ENCODE measurements at places on chromosomes 1 and 21.

GRCh38 chr1:1259119-1259488, 12.6 kb upstream of the C1QTNF12 start:
- DNase-seq: no peak

GRCh38 chr1:37605806-37606474, 10.2 kb upstream of the GNL2 start:
- DNase-seq: no peak

DNA sequence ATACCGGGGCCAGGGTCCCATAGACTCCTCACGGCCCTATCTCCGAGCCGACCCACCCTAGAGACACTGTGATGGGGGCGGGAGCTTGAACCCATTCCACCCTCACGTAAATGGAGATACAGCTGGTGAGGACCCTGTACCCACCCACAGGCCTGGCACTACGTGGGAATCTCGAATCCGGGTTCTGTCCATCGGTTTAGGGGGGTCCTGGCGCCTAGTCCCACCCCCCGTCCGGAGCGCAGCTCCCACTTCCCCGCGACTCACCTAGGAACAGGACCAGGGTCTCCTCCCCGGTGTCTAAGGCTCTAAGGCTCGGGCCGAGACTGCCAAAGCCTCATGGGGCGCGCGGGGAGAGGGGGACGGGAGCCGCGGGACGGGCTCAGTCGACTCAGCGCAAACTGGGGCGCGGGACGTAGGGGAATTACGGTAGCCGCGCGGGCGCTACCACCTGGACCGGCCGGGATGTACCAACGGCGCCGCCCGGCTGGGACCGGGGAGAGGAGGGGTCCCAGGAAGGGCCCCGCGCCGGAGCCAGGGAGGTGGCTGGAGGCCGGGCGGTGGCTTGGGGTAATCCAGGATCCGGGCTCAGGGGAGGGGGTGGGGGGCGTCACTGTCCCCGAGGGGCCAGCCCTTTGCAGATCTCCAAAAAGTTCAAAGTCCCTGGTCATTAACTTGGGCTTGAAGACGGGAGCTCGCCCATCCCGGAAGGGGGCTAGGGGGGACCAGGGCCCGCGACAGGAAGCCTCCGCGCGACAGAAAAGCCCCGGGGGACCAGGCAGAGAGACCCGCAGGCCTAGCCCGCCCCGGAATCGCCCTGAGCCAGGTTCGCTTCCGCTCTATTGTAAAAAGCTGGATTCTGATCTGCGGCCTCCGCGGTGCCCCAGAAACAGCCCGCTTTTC, 1.0 kb downstream of the PLEKHG5 start:
- no peak for DNase-seq

DNA sequence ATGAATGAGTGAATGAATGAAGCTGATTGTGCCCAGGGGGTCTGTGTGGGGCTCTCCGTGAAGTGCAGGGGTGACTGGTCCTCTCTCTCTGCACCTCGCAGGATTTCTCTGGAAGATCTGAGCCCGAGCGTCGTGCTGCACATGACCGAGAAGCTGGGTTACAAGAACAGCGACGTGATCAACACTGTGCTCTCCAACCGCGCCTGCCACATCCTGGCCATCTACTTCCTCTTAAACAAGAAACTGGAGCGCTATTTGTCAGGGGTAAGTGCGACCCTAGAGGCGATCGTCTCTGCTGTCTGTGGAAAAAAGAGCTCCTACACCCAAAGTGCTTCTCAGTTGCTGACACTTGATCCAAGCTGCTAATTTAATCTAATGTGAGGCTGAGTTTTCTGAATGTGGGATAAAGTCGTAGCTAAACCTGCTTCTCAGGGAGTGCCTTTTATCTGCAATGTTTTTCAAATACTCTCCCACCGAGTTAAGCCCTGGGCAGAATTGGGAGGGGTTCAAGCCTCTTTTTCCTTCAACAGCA, 101.7 kb downstream of the HUNK start:
- DNase-seq: no peak

DNA sequence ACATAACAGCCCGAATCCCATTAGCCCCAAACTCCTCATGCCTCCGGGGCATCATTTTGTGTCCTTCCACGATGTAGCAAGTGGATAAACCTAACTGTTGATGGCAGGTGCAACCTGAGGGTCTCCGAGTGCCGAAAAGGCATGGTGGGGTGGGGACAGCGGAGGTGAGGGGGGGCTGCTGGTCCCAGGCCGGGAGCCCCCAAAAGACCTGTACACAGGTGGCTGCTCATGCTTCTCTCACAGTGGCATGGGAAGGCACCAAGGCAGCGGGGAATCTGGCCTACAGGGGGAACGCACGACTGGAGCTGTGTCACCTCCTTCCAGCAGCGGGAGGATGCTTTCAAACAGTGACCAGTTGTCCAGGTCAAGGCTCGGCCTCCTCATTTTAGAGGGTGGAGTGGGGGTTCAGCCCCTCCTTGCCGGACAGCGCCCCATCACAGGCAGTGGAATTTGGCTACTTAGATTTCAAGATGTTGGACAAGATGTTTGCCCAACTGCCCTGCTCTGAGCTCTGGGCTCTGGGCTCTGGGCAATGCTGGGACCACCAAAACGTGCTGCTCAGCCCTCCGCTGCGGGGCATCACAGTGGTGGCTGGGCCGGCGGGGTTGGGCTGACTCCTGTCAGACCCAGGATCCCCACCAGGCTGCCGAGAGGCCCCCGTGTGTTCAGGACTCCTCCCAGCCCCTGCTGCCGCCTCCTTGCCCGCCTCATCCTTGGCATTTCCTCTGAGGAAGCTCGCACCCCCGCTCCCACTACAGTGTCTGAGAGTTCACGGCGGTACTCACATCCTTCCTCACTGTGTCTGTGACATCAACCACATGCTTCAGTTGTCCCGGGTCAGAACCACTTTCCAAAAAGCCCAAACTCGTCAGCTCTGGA, 7.6 kb downstream of the DNMT3L start:
- no peak for DNase-seq

DNA sequence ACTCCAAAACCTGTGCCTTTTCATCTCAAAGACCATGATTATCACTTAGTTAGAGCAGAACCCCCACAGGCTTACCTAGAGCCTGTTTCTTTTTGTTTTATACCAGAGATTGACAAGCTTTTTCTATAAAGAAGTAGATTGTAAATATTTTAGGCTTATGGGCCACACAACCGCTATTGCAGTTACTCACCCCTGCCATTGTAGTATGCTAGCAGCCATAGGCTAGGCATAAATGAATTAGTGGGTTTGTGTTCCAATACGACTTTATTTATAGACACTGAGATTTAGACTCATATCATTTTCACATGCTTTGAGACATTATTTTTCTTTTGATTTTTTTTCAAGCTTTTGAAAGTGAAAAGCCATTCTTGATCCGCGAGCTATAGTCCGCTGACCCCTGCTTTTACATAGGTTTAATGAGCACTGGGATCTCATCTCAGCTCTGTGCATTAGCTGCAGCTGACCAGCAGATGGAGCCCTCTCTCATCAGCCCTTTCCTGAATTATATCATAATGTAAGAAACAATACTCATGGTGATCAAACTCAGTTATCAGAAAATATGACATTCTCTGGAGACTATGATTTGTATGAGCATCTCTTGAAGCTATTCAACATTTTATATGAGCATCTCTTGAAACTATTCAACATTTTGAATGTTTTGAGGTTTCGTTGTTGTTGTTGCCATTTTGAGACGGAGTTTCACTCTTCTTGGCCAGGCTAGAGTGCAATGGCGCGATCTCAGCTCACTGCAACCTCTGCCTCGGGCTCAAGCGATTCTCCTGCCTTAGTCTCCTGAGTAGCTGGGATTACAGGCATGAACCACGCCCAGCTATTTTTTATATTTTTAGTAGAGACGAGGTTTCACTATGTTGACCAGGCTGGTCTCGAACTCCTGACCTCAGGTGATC, 111.9 kb upstream of the L1TD1 start:
- DNase-seq: no peak

DNA sequence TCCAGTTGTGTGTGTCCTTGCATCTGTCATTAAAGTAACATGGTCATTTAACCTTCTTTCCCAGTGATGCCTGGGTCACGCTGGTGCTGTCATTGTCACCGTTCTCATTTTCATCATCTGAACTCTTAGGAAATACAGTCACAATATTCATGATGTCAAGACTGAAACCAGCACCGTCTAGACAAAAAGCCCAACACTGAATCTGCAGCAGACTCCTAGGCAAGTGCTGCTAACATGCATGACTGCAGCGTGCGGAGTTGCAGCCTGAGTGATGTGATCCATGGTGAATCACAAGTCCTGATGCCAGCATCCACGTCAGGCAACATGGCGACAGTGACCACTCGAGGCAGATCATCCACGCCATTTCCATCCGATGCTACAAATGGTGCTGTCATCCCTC, 37.6 kb downstream of the MRPL37 start:
- no peak for DNase-seq

- DNase-seq: no peak
These were observed 5.3 kb upstream of the MIB2 start for GRCh38 chr1:1609822-1610485.

GRCh38 chr1:121444096-121444495, 259.3 kb downstream of the SRGAP2C start:
- DNase-seq: no peak

DNA sequence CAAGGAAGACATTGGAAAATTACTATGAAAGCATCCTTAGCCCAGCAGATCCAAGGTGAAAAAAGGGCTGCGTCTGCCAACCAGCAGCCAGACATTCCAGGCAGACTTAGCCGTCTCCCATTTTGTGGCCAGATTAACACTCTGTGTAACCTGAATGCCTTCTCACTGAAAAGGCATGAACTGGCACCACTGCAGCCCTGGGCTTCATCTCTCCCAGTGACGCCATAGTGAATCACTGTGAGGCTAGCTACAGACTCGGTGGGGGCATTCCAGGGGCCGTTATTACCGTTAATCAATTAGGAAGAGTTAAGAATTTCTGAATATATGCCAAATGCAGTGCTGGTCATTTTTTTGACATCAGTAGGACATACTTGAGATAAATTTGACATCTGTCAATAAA, 627.4 kb downstream of the LMO4 start:
- no peak for DNase-seq

GRCh38 chr1:43779266-43779665, 71.9 kb downstream of the ST3GAL3 start:
- no peak for DNase-seq

DNA sequence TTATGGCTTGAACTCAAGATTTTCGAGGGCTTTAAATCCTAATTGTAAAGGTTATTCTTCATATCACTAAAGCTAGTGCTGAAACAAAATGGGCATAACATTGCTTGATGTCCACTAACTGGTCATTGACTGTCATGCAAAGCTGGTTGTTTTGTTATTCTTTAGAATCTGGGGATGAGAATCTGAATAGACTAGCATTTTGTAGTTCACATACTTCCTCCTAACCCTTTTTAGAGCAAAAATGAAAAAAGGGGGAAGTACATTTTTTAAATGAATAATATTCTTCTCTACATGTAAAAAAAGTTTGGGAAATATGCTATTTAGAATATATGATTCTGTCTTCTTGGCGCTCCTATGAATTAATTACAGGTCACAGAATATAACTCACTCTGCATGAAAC, 72.2 kb upstream of the HMCN1 start:
- no peak for DNase-seq

DNA sequence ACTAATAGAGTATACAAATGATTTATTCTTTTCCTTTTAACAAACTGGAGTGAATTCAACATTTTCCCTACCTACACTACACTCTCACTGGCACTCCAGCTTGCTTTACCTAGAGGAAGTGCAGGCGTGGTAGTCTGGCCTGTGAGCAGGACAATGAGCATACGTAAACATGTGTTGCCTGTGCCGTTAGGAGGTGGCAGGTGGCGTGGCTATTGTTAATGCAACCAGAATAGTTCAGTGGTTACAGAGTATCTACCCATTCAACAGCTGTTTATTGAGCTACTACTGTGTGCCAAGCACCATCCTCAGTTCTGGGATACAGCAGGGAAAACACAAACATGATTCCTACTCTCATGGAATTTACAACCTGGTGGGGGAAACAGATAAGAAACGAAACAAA, 299.7 kb upstream of the KAZN start:
- DNase-seq: no peak

DNA sequence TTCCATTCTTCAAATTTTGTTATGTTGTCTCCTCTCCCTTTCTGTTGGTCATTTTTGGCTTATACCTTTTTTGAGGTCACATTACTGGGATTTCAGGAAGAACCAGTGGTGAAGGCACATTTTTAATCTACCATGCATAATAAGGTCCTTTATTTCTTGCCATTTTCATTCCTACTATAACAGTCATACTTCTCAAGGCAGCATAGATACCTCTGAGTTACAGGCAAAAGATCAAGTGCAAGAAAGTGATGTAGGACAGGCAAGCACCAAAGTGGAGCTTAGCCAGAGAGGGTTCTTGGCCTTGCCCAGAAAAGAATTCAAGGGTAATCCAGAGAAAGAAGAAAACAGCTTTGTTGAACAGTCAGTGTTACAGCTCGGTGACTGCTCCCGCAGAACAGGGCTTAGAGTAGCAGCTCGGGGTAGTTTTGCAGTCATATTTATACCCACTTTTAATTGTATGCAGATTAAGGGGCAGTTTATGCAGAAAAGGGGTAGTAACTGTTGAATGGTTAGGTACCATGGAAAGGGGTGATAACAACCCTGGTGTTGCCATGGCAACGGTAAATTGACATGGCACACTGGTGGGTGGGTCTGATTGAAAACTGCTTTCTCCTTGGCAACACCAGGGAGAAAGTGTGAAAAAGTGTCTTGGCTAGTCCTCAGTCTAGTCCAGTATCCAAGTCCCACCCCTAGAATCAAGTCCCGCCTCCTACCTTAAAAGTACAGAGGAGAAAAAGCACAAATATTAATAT, 39.6 kb upstream of the DOCK7 start:
- DNase-seq: no peak

GRCh38 chr1:199794105-199794863, 233.2 kb upstream of the NR5A2 start:
- no peak for DNase-seq

GRCh38 chr1:203706444-203706843, 58.5 kb upstream of the LAX1 start:
- no peak for DNase-seq

GRCh38 chr1:95237981-95238703, 4.1 kb downstream of the RWDD3 start:
- no peak for DNase-seq

DNA sequence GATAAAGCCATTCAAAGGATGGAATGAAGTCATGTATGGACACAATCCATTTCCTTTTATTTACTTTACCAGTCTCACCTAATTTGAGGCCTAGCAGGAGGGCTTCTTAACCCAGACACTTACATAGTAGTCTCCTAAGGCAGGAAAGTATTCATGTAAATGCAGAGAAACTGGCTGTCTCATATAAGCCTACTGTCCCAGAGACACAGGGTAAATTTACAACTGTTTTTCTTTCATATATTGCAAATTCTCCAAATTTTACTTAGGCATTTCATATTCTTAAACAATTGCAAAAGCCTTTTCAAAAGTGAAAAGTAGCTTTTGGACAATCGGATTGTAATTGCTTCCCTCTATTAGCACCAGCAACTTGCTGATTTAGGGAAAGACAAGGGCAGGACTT, 29.9 kb downstream of the SPAG17 start:
- no peak for DNase-seq

DNA sequence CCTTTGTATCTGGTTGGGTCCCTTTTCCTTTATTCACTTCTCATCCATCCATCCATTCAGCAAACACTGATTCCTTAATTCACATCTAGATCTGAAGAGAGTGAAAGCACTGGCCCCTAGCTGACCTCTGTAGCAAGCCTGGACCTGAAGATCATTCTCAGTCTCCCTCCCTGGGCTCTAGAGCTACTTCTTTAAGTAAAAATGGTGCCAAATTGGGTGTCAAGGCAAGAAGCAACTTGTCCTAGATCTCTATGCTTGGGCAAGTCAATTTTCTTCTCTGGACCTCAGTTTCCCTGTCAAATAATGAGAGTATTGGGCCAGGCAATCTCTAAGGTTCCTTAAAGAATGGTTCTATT, 36.1 kb downstream of the PLXNA2 start:
- no peak for DNase-seq

Measured in stimulated activated CD8-positive, alpha-beta memory T cell treated with anti-CD3 and anti-CD28 coated beads, Interleukin-4, amount 100 ng/mL, for 4 hours (primary cell).